Upper lobe of left lung (tissue), 6 donors: ENCODE measurements at places on chromosomes 2 and 18. TPM values are rescaled to one million over a fixed set of nuclear protein-coding genes. Genes with fewer than 3 reads are reported as not detected.

Gene CPLX4
- not detected for total RNA-seq

Gene RIT2
- not detected for total RNA-seq

Gene CDH19
- total RNA-seq = 1.2 TPM

Gene VWC2L
- total RNA-seq = not detected

Gene ARHGAP15
- total RNA-seq = 15.3 TPM

Gene KCNG3
- total RNA-seq = 1.9 TPM
